ENCODE measurements at places on chromosomes 2 and 18. TPM values are rescaled to one million over a fixed set of nuclear protein-coding genes. Genes with fewer than 3 reads are reported as not detected.

DNA sequence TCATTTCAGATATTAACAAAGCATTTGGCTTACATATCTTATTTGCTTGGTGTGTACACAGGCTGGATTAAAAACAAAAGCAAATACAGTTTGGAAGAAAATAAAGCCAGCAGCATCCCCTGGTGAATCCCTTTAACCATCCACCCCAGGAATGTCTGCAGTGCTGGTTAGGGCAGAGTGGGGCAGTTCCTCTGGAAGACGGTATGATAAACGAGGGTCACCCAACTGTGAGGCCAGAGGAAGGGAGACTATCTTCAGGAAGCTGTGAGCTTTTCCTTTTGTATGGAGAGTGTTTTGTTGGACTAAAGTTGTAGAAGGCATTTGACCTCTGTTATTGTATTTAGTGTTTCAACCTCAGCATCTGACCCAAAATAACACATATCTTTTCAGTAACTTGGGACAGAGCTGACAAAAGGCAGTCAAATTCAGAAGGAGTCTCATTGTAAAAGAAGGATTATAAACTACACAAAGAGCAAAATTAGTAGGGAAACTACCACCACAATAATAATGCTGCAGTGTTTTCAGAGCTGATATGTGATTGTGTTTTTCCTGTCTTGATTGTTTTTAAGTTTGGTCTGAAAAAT, 159.1 kb downstream of the FMNL2 start:
- no peaks in the 10 kb centered on the region for H3K36me3 ChIP-seq
- H3K4me3 ChIP-seq: no peak overlapping the region
- DNase-seq: no peak
- no peak overlapping the region for H3K27ac ChIP-seq
- no peaks in the 10 kb centered on the region for H3K27me3 ChIP-seq

DNA sequence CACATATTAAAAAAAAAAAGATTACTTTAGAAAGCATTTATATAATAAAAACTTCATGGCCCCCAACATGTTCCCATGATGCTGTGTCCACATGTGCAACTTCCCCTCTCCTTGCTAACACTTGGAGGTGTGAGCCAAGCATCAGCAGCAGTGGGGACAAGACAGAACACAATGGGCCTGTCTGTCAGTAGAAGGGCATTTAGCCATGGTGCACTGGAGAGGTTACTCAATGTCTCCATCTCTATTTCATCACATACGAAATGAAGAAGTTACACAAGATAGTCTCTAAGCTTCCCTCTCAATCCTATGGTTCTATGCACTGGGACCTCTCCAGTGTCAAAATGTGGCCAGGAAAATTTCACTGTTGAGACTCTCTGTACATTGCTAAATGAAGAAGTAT, 2.5 kb downstream of the VIT start:
- H3K4me3 ChIP-seq: no peak overlapping the region
- DNase-seq: no peak
- H3K27me3 ChIP-seq: no peaks in the 10 kb centered on the region
- H3K4me1 ChIP-seq: no peaks in the 10 kb centered on the region
- H3K27ac ChIP-seq: no peak overlapping the region

DNA sequence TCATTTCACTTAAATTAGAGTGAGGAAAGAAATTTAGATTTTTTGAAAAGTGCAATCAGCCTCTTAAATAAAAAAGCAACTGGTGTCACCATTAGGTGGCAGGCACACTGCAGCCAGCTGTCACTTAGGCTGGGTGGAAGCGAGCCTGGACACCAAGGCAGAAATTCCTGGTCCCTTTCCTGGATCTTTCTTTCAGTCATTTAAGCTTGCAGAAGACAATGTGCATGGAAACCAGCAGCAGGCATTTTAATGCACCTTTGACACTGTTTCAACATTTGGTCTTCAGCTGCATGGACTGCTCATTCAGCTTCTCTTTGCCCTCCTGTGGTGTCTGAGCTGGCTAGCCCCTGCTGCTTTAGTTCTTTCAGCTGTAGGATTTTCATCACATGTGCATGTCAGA, 61.0 kb downstream of the AQP4 start:
- no peak overlapping the region for H3K27ac ChIP-seq
- H3K4me1 ChIP-seq: no peaks in the 10 kb centered on the region
- no peaks in the 10 kb centered on the region for H3K27me3 ChIP-seq

HSBP1L1 gene
- total RNA-seq: 16.1 TPM

C2orf92 gene
- total RNA-seq: 13.4 TPM

DNA sequence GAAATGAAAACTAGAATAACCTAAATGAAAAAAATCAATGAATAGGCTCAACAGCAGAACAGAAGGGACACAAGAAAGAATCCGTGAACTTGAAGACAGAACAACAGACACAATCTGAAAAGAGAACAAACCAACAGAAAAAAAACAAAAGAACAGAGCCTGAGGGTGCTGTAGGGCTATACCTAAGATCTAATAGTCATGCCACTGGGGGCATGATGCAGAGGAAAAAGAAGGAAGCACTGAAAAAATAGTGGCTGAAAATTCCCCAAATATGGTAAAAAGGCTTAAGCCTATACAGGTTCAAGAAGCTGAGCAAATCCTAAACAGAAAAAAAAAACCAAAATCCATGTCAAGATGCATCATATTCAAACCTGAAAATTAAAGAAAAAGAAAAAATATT, 50.3 kb downstream of the KANSL3 start:
- DNase-seq: no peak
- H3K36me3 ChIP-seq: peaks cover 13% of the 10 kb centered on the region
- no peak overlapping the region for H3K27ac ChIP-seq
- no peak overlapping the region for H3K4me3 ChIP-seq

DNA sequence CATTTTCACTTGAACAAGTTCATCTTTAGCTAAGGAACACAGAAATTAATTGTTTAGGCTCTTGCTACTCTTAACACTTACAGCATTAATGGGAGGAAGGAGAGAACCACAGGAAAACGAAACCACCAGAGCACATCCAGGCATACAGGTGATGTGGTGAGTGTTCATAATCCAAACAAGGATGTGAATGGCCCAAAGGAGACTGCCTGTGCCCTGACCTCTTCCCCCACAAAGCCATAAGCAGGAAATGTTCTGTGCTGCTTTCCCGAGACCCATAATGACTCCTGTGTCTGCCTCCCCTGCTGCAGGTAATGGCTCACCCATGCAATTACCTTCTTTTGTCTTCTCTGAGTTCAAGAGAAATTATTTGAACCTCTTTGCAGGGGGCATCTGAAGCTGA, 295.9 kb upstream of the LINC00305 start:
- H3K4me1 ChIP-seq: no peaks in the 10 kb centered on the region
- DNase-seq: no peak
- H3K4me3 ChIP-seq: no peak overlapping the region
- no peaks in the 10 kb centered on the region for H3K27me3 ChIP-seq
- no peaks in the 10 kb centered on the region for H3K36me3 ChIP-seq
- no peak overlapping the region for H3K27ac ChIP-seq

NABP1 gene
- total RNA-seq: 45.7 TPM

- H3K36me3 ChIP-seq: peaks cover 35% of the 10 kb centered on the region
- DNase-seq: no peak
- no peak overlapping the region for H3K27ac ChIP-seq
- H3K27me3 ChIP-seq: no peaks in the 10 kb centered on the region
- no peaks in the 10 kb centered on the region for H3K4me1 ChIP-seq
Measured at GRCh38 chr2:19932928-19933327, 31.1 kb upstream of the TTC32 start.

DNA sequence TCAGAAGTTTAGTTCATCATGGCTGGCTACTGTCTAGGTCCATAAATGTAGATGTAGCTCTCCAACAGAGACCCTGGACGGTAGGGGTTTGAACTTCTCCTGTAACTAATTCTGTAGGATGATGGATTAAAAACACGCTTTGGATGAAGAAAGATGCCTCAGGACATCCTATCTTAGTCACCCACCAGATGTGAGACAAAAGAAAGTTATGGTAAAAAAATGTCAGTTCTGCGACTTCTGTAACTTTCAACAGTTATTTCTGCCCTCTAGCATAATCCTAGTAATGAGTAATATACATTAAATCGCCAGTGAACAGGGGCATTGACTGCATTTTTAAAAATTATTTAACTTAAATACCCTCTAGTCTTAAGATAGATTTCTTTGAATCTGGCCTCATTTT, 210.1 kb upstream of the LRATD1 start:
- H3K36me3 ChIP-seq: no peaks in the 10 kb centered on the region
- H3K4me3 ChIP-seq: no peak overlapping the region
- H3K27ac ChIP-seq: no peak overlapping the region
- no peaks in the 10 kb centered on the region for H3K4me1 ChIP-seq
- no peak for DNase-seq

ABCA12 gene
- not detected for total RNA-seq

DNA sequence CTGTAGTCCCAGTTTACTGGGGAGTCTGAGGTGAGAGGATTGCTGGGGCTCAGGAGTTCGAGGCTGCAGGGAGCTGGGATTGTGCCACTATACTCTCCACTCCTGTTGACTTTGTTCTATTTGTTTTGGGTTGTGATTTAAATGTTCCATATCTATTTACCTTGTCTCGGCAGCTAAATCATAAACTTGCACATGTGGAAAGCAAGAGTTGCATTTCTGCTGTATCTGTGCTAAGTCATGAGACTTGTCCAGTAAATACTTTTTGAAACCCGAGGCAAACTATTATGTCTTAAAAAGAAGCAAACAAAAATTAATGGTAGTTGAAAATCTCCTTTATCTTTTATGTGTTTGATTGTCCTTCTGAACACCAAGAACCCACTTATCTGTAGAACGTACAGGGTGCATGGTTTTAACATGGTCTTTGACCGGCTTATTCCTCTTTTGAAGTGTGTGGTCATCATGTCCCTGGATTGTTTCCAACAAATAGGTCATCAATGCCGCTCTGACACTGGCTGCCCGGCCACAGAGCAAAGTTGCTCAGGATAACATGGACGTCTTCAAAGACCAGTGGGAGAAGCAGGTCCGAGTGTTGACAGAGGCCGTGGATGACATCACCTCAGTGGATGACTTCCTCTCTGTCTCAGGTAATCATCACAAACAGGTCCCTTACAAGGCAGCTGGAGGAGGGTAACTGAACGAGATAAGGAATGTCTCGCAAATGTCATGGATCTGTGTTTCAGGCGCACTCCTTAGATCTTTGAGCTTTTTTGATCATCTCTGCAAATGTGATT, 241.1 kb upstream of the LRRTM1 start:
- no peak for DNase-seq
- H3K4me3 ChIP-seq: no peak overlapping the region
- H3K4me1 ChIP-seq: no peaks in the 10 kb centered on the region
- H3K27ac ChIP-seq: no peak overlapping the region
- no peaks in the 10 kb centered on the region for H3K36me3 ChIP-seq

GRCh38 chr18:2641638-2642037, 13.9 kb upstream of the SMCHD1 start:
- DNase-seq: peak; percentile 80
- H3K27me3 ChIP-seq: no peaks in the 10 kb centered on the region
- peaks cover 37% of the 10 kb centered on the region for H3K4me1 ChIP-seq
- H3K36me3 ChIP-seq: no peaks in the 10 kb centered on the region

DNA sequence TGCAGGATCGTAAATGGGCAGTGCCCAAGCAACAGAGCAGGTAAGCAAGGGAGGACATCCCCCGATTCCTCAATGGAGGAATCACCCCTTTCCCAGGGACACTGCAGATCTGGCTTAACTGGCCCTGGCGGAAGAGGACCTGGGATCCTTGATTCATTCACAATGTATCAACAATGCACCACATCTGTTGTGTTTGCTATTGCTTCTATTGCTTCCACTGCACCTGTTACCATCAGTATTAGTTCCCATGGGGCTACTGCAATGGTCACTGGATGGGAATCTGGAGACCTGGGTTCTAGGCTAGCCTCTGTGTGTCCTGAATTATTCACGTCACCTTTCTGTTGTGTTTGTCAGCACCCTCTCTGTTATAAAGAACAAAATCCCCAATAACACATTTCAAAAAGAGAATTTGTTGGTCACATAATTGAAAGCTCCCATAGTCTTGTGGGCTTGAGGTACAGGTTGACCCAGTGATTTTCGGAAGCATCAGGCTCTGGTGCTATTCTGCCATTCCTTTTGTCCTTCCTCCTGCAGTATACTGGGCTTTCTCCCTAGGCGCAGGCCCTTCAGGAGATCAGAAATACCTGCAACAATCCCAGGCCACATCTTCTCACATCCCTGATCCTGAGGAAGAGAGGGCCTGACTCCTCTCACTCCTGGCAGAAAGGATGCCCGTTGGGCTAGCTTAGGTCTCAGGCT, 193.5 kb upstream of the GLI2 start:
- no peak for DNase-seq
- H3K4me1 ChIP-seq: no peaks in the 10 kb centered on the region
- H3K4me3 ChIP-seq: no peak overlapping the region
- no peak overlapping the region for H3K27ac ChIP-seq
- H3K36me3 ChIP-seq: no peaks in the 10 kb centered on the region

DNA sequence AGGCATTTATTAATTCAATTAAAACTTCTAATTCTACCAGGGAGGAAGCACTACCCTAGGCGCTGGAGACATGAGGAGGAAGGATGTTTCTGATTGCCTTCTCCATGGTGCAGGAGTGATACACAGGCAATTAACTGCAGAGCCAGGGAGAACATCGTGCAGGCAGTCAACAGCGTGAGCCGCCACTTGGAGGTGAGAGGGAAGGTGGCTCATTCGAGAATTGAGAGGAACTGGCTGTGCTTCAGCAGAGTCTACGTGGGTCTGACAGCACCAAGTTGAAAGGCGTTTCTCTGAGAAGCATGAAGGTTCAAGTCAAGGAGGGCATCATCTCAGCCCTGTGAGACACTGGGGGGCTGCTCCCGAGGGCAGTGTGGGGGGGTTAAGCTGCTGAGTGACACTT, 388.7 kb upstream of the MYT1L start:
- DNase-seq: no peak
- H3K4me1 ChIP-seq: no peaks in the 10 kb centered on the region
- H3K4me3 ChIP-seq: no peak overlapping the region
- no peaks in the 10 kb centered on the region for H3K36me3 ChIP-seq
- no peaks in the 10 kb centered on the region for H3K27me3 ChIP-seq

- no peak overlapping the region for H3K27ac ChIP-seq
- H3K4me3 ChIP-seq: no peak overlapping the region
- no peaks in the 10 kb centered on the region for H3K36me3 ChIP-seq
- H3K27me3 ChIP-seq: no peaks in the 10 kb centered on the region
- no peaks in the 10 kb centered on the region for H3K4me1 ChIP-seq
Measured at GRCh38 chr2:69453475-69454129, 16.4 kb upstream of the NFU1 start.

C2orf78 gene
- not detected for total RNA-seq

GCKR gene
- total RNA-seq: not detected

DNA sequence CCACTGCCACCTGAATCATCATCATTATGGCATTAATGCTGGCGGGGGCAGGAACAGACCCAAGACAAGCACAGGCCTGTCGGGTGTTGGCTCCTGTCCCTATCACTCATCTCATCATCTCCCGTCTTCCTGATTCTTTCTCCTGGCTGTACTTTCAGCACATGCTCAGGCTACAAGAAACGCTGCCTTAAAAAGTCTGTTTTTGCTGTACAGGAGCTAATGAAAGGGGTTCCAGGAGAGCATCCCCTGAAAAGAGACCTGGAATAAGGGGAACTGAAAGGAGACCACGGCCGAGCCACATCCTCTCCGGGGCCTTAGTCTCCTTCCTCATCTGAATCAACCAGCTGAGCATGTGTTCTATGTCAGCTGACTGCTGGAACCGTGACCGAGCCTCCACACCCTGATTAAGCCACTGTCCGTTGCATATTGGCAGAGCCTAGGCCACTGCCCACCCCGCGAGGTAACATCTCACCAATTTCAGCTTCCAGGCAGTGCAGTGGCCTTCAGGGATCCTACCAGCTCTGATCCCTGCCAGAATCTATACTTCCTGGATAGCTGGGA, 62.6 kb downstream of the DNMT3A start:
- DNase-seq: peak; percentile 35
- no peaks in the 10 kb centered on the region for H3K27me3 ChIP-seq
- H3K4me1 ChIP-seq: peaks cover 66% of the 10 kb centered on the region
- H3K4me3 ChIP-seq: no peak overlapping the region
